ENCODE measurements at places on chromosomes 12 and 14. TPM values are rescaled to one million over a fixed set of nuclear protein-coding genes. Genes with fewer than 3 reads are reported as not detected.

The WSCD2 gene
- total RNA-seq = not detected

The SUPT16H gene
- 104 TPM for total RNA-seq

The VIPAS39 gene
- total RNA-seq = 15.3 TPM

The INHBE gene
- total RNA-seq = 0.08 TPM

The PUS7L gene
- total RNA-seq = 3.1 TPM
